ENCODE measurements at places on chromosomes 2 and 18. TPM values are rescaled to one million over a fixed set of nuclear protein-coding genes. Genes with fewer than 3 reads are reported as not detected.

- ATAC-seq: no peak
Observed at GRCh38 chr2:37771600-37772088, 100.2 kb upstream of the CDC42EP3 start.

DNA sequence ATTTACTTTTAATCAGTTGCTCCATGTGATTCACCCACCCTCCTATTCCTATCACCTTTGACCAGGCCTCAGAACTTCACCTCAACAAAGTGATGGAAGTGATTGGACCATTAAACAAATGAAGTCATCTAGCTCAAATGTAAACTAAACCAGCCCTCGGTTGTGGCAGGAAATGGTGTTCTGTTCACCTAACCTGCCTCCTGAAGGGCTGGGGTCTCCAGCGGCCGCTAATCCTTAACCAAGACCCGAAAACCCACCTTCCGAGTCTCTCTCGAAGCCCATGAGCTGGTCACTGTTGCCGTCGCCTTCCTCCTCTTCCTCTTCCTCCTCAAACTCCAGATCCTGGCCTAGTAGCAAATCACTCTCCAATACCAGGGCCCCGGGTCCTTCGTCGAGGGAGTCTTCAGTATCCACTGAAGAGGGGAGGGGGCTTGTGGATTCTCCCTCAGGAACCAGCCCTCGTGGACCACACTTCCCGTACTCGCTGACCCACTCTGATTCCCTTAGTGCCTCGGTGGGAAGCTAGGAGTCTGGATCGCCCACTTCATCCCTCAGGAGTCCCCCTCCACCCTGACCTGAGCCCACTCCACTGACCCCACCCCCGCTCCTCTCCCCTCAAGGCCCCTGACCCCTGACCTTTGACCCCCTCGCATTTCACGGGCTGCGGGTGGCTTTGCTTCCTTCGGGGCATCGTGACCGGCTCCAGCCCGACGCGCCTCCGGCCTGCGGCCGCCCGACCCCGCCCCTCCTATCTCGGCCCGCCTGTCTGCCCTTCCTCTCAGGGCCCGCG lies 503 bp downstream of the ZNF513 start:
- no peak for ATAC-seq

Gene AQP12A
- not detected for total RNA-seq

DNA sequence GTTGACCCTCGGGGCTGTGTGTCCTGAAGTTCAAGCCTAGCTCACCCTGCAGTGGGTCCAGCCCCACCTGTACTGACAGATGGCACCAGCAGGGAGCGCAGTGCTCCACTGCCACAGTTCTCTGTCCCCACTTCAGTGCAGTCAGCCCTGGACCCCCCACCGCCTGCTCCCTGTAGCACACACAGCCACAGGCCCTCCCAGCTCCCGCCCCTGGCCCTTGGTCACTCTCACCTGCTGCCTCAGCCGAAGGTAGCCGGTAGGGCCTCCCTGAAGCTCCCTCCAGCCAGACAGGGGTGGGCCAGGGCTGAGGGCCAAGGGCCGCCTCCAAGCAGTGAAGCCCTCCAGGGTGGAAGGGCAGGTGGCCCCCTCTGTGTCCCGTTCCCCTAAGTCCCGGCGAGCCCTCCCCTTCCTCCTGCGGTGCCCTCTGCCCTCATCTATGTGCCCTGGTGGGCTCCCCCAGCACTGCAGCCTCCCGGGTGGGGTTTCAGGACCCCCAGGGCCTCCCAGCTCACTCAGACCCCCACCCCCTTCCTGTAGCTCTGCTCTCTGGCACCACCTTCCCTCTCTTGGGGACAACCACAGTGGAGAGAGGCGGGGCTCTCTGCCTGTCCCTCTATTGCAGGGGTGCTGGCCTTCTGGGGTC lies 10.8 kb upstream of the ALPP start:
- peak; percentile 16 for ATAC-seq

DNA sequence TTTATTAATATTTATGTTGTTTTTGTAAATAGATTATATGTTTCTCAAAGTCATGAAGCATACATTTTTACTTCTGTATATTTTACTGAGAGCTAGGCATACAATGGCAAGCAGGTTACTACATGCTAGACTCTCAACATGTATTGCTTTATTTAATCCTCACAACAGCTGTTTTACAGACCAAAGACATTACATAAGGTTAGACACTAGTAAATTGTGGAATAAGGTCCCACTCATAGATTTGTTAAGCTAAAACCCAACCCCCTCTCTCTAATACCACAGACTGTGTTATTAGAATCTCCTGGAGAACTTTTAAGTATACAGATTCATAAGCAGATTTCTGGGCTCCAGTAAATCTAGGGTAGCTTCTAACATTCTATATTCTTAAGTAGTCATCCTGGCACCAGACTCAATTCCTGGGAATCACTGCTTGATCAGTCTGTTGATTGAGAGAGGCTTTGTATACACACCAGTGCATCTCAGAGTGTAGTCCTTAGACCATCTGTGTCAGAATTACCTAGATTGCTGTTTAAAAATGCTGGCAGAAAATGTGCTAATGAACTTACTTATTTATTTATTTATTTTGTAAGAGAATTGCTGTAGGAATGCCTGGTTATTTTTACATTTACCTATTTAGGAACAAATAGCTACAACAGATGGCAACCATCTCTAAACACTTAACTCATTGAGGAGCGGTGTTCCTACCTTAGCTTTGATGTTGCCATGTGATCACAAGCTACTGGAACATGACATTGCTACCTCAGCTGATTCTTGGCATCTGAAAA lies 153.5 kb upstream of the CAVIN2 start:
- peak; percentile 20 for ATAC-seq

DNA sequence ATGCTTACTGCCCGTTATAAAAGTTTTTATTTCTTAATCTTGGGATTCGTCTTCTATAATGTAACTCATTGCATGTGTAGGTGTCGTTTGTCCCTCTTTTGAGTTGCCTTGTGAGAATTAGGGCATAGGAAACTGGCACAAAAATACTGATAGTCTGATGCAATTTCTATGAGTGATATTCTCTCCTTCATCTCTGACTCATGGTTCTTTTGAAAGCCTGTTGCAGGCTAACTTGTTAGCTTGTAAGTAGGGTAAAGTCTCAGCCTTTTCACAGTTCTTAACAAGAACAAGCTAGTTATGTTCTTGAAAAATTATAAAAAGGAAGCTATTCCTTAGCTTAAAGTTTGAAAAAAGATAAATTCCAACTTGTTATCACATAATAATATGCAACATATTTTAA lies 1085.4 kb upstream of the NRXN1 start:
- no peak for ATAC-seq

- ATAC-seq: no peak
Observed at GRCh38 chr18:48920408-48921038, 30.2 kb downstream of the SMAD7 start.

Gene DSG4
- not detected for total RNA-seq

GRCh38 chr18:39274535-39274934 lies 1708.9 kb upstream of the CELF4 start:
- no peak for ATAC-seq

Gene CNGA3
- total RNA-seq: not detected

GRCh38 chr2:19246496-19246895 lies 111.9 kb downstream of the OSR1 start:
- ATAC-seq: no peak

DNA sequence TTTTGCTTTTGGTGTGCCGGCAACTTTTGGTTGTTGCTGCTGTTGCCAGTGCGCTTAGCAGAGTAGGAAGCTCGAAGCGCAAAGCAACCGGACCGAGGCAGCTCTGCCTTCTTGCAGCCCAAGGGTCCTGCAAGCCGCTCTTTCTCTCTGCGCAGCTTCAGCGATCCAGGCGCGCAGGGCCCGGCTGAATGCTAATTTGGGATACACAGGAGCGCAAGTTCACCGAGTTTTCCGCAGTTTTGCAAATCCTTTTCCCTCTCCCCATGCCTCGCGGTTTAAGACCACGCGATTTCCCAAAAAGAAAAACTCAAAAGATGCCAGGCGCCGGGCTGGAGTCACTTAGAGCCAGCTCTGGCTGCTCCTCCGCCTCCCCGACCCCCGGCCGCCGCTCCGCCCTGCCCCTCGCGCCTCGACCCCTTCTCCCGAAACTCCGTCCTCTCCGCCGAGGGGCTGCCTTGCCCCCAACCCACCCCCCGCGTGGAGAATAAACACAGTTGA lies 13.5 kb upstream of the SIX3 start:
- ATAC-seq: no peak

DNA sequence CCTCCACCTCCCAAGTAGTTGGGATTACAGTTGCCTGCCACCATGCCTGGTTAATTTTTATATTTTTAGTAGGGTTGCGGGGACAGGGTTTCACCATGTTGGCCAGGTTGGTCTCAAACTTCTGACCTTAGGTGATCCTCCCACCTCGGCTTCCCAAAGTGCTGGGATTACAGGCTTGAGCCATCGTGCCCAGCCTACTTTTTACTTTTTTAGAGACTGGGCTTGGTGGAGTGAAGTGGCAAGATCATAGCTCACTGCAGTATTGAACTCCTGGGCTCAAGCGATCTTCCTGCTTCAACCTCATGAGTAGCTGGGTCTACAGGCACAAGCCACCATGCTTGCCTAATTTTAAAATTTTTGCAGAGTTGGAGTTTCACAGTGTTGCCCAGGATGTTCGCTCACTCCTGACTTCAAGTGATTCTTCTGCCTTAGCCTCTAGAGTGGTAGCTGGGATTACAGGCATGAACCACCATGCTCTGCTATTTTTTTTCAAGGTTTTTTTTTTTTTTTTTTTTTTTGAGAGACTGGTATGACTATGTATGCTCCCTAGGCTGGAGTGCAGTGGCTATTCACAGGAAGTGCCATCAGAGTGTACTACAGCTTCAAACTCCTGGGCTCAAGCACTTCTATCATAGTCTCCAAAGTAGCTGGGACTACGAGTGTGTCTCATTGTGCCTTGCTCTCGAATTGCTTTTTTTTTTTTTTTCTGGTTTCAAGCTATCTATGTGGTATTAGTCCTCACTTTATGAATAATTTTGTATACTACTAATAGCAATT lies 11.9 kb downstream of the MSH2 start:
- ATAC-seq: no peak

- peak; percentile 44 for ATAC-seq
Observed at GRCh38 chr2:27155069-27155520, 6.3 kb downstream of the TCF23 start.

Gene ERBB4
- total RNA-seq: 0.12 TPM

Gene SLC38A11
- 0.48 TPM for total RNA-seq

- no peak for ATAC-seq
Observed at GRCh38 chr2:12918835-12919445, 202.2 kb downstream of the TRIB2 start.

Gene COL4A3
- 0.76 TPM for total RNA-seq

Gene ZNF513
- 11.4 TPM for total RNA-seq

GRCh38 chr2:63872571-63873328 lies 31.1 kb downstream of the UGP2 start:
- ATAC-seq: no peak

Gene SERPINE2
- total RNA-seq: 63.7 TPM

GRCh38 chr2:207458582-207458981 lies 71.2 kb upstream of the CREB1 start:
- no peak for ATAC-seq

GRCh38 chr2:11807156-11808015 lies 61.0 kb downstream of the LPIN1 start:
- ATAC-seq: no peak

- no peak for ATAC-seq
Observed at GRCh38 chr2:105772362-105772761, 27.6 kb downstream of the NCK2 start.

DNA sequence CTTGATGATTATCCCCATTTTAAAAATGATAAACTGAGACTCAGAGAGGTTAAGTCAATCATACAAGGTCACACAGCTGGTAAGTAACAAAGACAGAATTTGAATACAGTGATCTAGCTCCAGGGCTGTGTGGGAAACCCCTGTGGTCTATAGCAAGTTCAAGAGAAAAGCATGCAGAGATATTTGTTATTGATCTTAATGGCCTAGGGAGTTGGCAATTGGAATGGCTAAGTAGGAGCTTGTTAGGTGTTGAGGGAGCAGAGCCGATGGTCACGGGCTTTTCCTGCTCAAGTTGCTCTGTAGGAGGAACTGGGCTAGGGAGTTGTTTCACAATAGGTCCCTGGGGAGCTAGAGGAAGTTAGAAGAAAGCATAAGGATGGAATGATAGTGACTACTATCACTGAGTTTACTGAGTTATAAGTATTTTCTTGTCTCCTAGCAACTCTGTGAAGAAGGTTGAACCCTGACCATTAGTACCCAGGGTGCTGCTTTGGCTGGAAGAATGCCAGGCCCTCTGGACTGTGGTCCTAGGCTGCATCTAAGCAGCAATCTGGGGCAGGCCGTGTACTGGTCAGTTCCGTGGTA lies 30.0 kb downstream of the RNF125 start:
- no peak for ATAC-seq

DNA sequence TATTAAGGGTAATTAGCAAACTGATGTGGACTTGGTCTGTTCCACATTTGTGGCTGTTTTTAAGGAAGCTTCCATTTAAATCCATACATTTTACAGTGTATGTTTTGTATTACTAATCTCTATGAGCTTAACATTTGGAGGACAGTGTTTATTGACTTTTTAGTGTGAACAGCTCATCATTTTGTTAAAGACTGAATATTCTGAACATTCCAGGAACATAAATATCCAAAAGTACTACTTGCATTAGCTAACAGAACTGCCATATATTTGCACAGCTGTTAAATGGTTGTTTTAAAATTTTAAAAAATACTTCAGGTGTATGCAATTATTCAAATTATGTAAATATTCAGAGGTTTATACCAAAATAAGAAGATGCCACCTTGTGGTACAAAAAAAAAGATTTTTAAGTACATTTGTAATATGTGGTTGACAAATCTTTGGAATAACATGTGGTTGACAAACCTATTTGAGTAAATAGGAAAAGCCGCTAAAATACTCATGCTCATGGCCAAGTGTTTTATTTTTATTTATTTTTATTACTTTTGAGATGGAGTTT lies 439.7 kb upstream of the FANCL start:
- ATAC-seq: no peak

- ATAC-seq: peak; percentile 77
Observed at GRCh38 chr2:162403884-162404283, 60.0 kb downstream of the GCA start.

- ATAC-seq: no peak
Observed at GRCh38 chr18:55635439-55635838, 47.4 kb upstream of the TCF4 start.

DNA sequence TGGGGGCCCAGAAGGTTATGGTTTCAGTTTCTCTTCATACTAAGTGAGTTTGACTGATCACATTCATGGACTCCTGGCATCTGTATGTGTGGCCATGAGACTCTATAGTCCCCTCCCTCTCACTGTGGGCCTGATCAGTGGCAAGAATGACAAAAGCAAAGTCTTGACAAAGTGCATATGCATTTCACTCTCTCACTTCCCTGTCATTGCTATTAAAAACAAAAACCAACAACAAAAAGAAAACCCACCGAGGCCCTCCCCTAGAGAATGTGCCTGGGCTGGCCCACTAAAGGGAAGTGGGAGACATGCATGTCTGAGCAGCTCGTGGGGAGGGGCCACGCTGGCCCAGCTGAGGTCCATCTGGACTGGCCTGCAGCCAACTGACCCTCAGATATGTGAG lies 600.1 kb upstream of the RAB6C start:
- ATAC-seq: no peak

DNA sequence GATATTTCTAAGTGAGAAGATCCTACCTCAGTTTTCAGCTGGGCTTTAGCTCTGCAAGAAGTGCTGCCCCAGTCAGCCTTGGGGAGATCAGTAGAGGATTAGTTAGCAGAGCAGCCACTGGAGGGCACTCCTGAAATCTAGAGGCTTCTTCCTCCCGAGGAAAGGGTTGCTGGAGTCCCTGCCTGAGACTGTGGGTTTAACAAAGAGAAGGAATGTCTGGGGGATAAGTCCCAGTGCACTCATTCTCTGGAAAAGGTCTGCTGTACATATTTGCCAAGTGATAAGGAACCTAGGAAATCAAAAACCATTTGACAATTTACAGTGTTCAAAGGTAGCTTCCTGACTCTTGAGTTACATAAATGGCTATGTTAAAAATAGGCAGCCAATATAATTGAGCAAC lies 207.2 kb downstream of the SLC8A1 start:
- ATAC-seq: peak; percentile 65
